ENCODE measurements at places on chromosomes 6 and 20.

GRCh38 chr6:21327326-21328112 is 266.0 kb upstream of the SOX4 start:
- DNase-seq, result no peak

GRCh38 chr20:51493346-51493791 is 49.1 kb downstream of the NFATC2 start:
- DNase-seq, result no peak

DNA sequence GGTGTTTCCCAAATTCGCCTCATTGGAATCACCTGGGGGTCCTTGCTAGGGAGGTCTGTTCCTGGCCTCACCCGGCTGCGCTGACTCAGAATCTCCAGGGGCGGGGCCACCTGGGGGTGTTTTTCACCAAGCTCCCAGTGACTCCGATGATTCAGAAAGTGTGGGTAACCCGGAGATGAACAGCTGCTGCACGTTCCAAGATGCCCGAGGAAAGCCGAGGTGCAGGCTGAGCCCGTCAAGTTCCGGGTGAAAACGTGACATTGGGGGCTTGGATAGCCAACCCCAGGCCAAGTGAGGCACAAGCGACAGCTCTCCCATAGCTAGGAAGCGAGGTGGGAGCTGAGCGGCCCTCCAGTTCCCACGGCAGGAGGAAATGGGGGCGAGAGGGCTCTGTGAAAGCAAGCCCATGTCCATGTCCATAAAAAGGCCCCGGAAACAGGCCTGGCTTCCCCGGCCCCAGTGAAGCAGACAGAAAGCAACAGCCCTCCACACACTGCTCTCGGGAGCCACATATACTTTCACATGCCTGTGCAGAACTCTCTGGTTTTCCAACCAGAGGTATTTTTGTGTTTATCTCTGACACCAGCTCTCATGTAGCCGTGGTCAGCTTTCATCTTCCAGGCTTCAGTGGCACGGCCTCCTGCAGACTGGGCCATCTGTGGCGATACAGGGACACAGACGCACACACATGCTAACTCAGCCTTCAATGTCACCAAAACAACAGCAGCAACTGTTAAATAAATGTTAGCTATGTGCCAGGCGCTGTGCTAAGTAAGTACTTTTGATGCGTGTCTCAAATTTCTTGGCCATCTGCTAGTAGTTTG is 90.7 kb upstream of the CCDC28A start:
- DNase-seq, result no peak

- peak; percentile 22 for DNase-seq
Measured at GRCh38 chr6:22041797-22042480, 254.9 kb downstream of the PRL start.

DNA sequence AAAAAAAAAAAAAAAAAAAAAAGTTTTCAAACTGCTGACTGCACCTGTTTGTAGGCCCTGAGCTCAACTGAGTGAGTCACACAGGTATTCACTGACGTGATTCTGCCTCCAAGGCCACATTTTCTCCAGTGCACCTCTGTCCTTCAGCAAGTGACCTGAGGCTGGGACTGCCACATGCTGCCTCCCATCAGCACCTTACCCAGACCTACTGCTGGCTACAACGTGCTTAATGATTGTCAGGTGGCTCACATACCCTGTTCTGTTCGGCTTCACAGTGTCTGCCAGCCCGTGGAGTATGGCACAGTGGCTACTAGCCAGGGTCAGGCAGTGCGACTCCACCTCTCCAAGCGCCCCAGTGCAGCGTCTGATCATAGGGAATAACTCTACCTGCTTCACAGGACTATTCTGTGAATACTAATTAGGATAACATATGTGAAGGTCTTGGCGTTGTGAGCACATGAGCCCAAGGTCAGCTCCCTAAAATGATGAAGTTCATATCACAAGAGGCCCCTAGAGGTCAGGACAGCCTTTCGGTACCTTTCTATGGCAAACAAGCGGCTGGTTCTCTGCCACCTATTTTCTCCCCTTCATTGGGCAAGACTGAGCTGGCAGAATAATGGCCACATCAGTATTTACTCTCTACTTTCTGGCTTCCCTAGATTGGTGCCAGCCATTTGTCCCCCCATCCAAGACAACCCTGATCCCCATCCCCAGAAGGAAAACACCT is 28.1 kb downstream of the RIPOR3 start:
- no peak for DNase-seq

DNA sequence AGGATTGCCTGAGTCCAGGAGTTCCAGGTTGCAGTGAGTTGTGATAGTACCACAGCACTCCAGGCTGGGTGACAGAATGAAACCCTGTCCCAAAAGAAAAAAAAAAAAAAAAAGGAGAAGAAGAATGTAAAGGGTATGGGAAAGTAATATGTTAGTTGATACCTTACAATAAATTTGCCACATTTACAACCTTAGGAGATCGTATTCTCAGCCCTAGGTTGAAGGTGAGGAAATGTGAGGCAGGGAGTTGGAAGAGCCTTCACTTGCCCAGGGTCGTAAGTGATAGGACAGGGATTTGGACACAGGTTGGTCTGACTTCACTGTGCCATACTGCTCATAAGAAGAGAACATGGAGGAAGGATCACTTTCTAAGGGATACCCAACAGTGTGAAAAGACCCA is 68.6 kb downstream of the BMP6 start:
- DNase-seq, result no peak

DNA sequence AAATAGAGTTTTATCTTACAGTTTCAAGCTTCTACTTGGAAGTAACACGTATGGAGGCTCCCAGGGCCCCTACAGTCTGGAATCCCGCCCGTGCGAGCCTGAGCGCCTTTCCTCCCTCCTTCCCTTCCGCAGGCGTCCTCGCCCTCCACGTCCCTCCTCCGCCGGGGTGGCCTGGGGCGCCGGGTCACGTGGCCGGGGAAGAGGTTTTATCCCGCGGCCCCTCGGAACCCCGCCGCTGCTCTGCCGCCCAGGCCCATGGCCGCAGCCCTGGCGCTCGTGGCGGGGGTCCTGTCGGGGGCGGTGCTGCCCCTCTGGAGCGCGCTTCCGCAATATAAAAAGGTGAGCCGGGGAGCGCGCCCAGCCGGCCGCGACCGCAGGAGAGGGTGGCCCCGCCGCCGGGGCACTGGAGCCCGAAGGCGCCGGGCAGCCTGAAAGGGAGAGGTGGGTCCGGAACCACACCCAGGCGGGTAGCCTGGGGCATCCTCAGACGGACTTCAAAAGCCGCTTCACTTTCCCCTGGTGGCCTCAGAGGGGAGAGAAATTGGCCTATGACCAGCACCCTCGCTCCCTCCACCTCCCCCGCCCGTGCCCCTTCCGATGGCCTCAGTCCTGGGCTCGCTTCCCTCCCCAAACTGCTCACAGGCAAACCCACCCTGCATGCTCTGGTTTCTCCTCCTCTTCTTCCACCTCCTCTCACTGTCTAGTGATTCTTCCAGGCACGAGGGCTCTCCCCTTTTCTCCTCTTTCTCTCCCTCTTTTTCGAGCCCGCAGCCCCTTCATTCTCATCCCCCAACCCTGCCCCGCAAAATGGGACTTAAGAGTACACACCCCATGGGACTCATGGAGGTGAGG is at the start of gene CLPSL2:
Gene CLPSL2 (plus strand): TSS at position 235 of the 852 bp plus-strand sequence. CDS start 21 bp downstream, at position 256.
- DNase-seq, result no peak

DNA sequence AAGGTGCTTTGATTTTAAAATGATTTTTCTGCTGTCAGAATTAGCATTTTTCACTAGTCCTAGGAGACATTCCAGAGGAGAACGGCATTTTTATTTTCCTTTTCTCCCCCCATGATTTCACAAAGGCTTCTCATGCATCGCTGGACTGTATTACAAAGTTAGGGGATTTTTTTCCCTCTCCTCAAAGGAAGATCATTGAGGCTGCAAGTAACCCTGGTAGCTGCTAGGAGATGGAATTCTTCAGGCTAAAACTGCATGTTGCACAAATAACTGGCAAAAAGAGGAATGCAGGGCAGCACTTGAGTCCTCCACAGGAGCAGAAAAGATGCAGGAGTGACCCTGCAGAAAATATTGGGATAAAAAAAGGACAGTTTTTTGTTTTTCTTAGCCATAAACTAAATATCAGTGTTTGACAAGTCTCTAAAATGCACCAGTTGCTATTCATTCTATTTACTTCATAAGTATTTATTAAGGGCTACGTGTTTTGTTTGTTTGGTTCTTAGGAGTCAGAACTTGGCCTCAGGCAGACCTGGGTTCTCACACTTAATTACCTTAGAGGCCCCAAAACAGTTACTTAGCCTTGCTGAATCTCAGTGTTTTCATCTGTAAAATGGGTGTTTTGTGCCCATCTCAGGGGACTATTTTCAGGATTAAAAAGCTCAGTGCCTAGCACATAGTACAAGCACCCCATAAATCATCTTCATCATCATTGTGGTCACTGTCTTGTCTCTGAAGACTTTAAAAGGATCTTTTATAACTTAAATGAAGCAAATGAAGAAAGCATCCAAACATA is 144.5 kb upstream of the ID4 start:
- no peak for DNase-seq

DNA sequence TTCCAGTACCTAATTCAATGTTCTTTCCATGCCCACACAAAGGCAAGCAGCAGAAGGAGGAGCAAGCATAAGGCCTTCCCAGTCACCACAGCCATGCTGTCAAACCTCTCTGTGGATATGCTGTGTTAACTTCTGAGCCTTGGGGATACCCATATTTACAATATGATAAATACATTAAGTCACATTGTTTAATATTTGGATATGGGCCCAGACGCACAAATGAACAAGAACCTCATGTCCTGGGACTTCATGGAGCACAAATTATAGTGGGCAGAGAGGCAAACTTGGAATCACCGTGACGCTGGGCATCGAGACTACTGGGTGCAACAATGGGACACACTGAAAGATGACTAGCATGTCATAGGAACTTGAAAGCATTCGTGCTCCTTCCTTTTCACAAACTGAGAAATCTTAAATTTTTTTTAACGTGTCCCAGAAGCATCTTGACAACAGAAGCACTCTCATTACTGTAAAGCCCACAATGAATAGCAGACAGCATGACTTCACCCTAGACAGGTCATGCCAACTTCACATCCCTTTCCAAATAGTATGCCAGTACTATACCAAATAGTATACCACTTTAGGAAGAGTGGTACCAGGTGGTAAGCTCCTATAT is 16.0 kb downstream of the SOD2 start:
- no peak for DNase-seq

DNA sequence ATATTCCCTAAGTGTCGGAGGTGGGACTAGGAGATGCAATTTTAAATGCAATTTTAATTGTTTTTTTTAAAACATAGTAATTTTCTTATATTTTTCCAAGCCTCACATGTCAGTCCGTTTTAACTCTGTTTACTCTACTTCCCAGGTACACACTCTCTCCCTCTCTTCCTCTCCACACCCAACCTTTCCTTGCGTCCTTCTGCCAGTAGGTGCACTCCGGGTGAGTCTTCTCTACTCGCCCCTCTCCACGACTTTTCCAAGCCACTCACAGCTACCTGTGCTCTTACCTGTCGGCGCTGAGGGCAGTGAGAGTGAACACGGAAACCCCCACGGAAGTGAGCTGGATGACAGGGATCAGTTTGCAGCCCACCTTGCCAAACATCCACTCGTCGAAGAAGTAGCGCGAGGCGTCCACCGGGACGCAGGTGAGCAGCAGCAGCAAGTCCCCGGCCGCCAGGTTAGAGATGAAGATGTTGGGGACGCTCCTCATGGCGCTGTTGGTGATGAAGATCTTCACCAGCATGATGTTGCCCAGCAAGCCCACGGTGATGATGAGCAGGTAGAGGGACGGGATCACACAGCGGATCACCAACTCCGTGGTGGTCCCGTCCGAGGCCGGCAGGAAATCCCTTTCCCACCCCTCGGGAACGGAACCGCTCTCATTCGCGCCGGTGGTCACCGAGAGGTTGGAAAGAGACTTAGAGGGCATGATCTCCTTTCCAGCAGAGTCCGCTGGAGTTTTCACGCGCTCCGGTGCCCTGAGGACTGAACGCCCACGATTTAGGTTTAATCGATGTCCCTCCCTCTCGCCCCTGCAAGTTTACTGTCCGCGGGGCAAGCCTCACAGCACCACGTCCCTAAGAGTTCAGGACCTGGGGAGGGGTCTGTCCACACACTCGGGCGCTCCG is 44.5 kb upstream of the GJE1 start:
- no peak for DNase-seq

DNA sequence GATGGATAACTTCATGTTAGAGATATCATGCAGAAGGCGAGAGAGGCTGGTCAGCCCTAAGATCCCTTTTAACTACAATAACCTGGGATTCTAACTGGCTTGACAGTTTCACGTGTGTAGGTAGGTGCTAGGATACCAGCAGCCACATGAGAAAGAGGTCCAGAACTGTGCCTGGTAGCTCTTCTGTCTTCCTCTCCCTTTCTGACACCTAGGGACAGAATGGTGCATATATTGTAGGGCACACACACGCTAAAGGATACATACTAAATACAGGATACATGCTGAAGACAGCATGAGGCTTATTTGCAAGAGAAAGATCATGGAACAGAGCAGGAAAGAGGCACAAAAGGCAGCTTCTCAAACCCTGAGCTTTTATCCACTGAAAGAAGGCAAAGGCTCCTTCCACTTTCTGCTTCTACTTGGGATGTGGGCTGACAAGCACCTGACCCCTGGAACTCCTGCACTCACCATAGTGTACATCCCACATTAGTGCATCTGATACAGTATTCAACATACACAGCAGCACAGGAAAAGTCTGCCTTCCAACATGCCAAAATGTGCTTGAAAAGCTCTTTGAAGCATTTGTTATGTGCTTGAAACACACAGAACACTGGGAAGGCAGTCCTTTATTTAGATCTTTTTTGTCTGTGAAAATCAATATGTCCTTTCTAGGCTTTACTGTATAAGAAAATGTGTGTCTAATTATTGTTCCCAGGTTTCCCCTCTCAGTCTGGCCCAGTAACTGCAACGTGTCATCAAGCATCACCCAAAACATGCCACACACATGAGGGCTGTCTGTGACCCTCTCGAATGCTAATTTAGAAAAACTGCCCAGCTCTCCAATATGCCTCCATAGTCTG is 3.2 kb downstream of the SLC22A23 start:
- no peak for DNase-seq

DNA sequence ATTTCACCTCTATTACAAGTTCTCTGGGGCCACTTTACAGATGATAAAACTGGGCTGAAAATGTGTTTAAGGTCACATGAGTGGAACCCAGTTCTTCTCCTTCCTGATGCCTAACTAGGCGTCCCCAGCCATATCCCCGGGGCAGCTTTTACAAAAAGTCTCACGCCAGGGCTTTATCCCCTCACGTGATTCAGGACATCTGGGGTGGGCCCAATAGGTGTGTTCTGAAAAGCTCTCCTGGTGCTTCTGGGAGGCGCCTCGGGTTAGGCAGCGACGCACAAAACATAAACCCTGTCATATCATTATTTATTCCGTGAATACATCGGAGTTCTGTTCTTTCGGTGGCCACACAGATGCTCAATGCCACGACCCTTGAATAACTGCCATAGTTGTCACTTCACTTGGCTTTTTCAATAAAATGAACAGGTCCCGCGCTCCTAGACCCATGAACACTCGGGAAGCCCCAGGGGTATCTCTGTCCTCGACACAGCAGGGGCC is 32.1 kb downstream of the SF3B5 start:
- DNase-seq, result no peak
